T-helper 1 cell (primary cell): ENCODE measurements at places on chromosomes 3 and 15.

DNA sequence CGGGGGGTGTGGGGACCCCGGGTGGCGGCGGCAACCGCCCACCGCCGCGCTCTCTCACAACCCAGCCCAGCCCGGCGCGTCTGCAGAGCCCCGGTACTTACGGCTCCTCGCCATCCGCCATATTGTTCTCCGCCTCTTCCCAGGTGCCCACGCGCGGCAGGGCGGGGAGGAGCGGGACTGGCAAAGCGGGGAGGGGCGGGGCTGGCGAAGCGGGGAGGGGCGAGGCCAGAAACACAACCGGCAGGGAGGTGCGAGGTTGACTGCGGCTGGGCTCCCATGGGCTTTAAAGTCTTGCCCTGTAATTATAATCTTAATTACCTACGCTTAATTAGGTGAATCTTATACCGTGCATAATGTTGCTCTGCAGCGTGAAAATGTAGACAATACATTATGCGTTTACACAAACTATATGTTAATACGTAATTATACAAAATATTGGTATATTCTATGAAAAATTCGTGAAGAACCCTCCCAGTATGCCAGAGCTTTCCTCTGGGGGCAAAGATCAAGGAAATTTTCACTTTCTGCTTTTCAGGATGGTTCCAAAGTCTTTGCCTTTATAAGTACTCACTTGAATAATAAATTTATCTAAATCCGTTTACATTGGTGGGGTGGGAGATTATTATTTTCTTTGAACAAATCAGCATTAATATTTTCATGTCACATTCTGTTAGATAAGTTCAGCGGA is at the start of gene UBA3:
TSS of gene UBA3 (minus strand) at position 133 of the 688 bp plus-strand sequence. CDS start at position 121, 12 bp downstream.
- DNase-seq, result peak; percentile 85

DNA sequence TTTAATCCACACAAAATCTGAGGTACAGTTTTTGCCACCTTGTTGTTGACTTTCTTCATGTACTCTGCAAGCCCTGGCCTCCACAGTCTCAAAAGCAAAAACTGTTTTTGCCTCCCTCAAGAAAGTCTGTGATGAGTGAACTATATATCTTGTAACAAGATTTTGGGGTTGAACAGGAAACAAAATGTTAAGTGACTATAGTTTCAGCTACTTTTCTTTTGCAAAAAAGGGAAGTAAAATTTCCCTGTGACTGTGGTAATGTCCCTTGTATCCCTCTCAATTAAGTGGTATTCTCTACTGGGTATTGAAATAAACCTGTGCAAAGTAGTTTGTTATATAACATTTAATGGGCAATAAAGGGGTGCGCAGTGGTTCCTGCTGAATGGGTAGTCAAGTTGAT is 21.3 kb upstream of the SCAANT1 start:
- DNase-seq, result no peak

DNA sequence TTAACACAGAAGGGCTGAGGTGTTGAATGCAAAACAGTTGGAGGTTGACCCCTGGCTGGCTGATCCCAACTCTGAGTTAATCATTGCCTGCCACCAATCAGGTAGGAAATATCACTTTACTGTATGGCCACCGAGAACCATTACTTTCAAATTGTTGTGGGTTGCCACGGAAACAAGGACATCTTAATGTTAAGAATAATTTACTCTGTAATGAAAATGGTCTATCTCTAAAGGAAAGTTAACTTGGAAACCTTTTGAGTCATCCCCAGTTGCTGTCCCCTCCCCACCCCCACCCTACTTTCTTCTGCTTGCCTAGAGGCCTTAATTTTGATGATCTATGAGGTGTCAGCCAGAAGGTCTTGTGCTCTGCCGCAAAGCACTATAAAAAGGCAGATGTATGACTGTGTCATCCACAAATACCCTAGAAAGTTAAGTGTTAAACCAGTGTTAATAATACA is 78.7 kb upstream of the SNRK start:
- no peak for DNase-seq

DNA sequence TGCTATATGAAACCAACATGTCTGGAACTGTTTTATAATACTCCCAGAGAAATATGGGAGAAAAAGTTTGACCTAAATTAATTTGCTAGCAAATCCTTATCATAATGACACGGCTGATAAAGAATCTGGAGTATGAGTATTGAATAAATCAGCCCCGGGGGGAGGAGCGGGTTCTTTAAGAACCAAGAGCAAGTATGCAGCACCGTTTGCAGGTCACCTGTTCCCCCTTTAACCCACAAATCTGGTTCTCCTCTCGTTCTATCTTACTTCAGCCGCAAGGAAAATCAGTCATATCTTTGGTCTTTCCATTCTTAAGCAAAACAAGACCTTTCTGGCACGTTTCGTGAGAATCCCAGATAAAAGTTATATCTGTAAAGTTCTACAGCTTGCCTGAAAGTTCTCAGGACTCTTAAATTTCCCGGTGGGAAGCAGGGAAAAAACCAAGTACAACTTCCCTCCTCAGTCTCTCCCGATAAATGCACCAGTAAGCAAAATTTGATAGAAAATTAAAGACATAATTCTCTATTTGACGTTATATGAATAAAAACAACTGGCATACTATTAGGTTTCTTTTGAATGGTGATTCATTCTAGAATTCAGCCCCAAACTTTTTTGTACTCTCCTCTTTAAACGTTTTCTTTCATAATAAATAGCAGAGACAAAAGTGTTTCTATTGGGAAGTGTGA is 348.6 kb downstream of the ZBBX start:
- DNase-seq, result no peak

DNA sequence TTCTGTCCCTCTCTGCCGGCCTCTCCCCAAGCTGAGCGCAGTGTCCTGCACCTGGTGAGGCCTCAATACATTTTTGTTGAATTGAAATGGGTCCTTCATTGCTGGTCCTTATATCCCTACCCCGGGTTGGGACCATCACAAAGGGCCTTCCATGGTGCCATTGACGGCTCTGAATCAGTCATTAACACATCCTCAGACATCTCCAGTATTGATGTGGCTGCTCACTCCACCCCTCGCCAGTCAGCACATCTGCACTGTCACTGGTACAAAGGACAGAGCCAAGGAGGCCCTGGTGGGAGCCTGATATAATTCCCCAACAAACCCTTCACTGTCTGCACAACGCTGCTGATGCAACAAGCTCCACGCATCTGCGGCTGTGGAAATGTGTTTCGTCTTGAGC is 191.6 kb upstream of the TOPAZ1 start:
- no peak for DNase-seq
